ENCODE measurements at places on chromosomes 4 and X. TPM values are rescaled to one million over a fixed set of nuclear protein-coding genes. Genes with fewer than 3 reads are reported as not detected.

DNA sequence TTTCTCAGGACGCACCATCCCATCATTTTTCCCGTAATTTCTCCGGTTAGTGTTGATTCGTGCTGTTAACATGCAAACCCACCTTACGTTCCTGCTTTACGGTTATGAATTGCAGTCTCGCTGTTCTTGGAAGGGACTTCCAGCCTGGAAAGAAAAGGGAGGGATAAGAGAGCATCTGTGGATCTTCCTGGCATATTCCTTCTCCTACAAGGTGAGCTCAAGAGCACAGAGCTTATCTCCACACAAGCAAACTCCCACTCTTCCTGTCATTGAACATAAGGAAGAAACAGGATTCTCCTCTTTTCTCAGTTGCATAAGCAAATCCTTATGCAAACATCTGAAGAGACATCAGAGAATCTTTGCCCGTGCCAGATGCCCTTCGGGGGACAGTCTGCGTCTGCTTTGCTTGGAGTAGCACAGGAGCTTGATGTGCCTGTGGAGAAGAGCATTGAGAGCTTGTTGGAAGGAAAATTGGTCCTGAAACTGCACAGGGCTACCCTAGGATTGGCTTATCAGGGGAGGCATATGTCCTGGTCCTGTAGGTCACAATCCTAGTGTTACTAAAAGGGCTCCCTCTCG is 127.0 kb downstream of the ASMT start:
- DNase-seq: no peak

GRCh38 chr4:170242471-170242870 is 152.7 kb upstream of the AADAT start:
- DNase-seq: no peak

The DSPP gene
- total RNA-seq: not detected

DNA sequence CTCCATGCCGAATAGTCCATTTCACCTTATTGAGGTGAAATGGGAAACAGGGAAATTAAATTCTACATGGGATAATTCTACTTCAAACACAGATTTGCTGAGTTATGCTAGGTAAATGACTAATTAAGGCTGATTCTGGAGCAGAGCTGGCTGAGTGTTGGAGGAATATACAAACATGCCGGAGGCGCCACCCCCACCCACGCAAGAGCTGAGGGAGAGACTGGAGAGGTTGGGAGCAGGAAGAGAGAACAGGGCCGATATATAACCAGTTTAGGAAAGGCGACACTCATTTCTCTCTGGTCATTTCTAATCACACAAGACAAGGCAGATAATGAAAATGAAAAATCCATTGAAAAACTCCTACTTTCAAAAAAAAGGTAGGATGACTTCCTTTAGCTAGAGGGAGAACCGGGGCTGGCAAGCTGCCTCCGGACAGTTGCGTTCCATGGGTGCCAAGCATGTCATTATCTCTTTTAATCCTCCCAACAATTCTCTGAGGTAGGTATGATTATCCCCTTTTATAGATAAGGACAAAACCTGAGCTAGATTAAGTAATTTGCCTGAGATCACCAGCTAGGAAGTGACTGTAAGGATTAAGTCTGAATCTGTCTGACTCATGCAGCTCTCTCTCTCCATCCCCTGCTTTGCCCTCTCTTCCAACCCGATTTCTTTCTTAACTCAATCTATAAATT is 27.6 kb upstream of the CFAP299 start:
- no peak for DNase-seq

The VCX3B gene
- not detected for total RNA-seq

GRCh38 chrX:141960578-141960977 is 56.9 kb downstream of the MAGEC1 start:
- DNase-seq: no peak

- DNase-seq: no peak
Observed at GRCh38 chr4:82097504-82097903, 276.3 kb downstream of the HNRNPD start.

GRCh38 chrX:153727123-153727931 is 2.7 kb downstream of the ABCD1 start:
- DNase-seq: peak; percentile 11

GRCh38 chr4:137661693-137662092 is 129.4 kb upstream of the PCDH18 start:
- no peak for DNase-seq

The C4orf36 gene
- total RNA-seq: 2.0 TPM

DNA sequence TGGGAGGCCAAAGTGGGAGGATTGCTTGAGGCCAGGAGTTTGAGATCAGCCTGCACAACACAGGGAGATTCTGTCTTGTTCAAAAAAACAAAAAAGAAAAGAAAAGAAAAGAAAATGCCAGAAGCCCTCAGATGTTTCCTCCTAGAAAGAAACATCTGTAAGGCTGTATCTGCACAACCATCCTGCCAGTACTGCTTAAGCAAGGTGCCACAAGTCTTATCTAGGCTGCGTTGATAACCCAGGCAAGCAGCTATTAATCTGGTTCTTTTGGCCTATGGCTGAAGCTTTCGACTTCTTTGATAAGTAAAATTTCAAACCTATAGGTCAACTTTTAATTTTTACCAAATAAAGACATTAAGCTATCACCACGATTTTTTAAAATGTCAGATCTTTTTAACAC is 3.1 kb downstream of the COX18 start:
- no peak for DNase-seq

GRCh38 chr4:109183931-109184490 is 118.4 kb downstream of the COL25A1 start:
- peak; percentile 70 for DNase-seq

The ADH1B gene
- total RNA-seq: 364 TPM

The CYTL1 gene
- 0.40 TPM for total RNA-seq

DNA sequence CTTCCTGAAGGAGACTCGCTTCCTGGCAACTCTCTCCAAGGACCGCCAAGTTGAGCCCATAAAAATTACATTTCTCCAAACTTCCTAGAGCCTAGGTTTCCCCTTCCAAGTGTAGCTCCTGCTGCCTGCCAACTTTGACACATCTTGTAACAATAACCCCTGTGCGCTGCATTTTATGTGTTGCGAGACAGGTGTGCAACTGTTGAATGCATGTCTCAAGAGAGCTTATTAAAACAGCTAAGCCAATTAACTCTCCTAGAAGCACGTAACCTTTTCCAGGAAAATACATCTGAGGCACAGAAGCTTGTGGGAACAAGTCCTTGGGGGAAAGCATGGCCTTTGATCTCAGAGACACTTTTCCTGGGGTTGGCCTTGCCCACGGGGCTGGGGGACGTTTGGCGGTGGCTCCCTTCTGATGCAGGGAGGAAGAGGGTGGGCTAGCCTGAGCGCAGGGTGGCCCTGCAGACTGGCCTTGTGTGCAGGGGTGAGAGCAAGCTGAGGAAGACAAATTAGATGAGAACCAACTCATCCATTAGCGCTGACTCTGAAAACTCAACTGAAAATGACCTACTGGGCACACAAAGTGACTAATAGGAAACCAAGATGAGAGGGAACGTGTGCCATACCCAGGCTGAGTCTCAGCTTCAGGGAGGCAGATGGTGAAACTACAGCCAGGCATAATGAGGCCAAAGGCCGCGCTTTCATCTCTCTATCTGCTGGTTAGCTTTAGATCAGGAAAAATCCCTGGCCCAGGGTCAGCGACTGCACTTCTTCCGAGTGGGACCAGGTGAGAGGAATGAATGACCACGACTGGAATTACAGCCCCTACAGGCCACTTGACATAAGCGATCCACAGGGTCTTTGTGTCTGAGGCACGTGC is 75.3 kb downstream of the ENPP6 start:
- no peak for DNase-seq

The ARHGEF38 gene
- 22.8 TPM for total RNA-seq

- DNase-seq: peak; percentile 94
Observed at GRCh38 chr4:178347111-178347510, 904.9 kb upstream of the AGA start.

The STATH gene
- not detected for total RNA-seq

DNA sequence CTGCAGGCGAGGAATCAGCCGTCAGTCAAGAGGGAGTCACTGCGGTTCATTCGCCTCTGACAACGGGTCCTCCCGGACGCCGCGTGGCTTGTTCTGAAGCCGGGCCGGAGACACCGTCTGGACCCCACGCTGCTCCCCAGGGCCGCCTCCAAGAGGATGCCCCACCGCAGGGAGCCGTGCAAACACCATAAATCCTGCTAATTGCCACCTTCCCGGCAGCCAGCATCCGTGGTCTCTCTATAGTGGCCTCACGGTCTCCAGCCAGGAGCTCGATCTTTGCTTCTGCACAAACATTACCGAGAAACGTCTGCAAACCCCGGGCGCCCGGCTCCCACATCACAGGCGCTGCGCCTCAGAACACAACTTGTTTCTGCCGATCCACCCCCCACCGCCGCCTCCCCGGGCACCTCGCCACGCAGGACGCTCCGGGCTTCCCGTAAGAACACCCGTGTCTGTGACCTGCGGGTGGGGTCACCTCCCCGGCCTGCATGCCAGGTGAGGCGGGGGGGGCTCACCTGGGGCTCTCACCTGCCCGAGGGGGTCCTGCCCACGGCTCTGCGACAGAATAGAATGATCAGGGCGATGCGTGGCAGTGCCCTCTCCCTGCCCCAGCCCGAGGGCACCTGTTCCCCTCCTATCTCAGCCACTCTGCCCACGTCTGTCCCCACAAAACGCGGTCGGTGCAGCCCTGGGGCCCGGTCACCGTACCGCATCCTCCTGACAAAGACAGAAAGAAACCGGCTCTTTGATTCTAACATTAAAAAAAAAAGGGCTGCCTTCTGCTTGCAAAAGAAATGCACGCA is 32.4 kb upstream of the PPP2R3B start:
- DNase-seq: no peak

DNA sequence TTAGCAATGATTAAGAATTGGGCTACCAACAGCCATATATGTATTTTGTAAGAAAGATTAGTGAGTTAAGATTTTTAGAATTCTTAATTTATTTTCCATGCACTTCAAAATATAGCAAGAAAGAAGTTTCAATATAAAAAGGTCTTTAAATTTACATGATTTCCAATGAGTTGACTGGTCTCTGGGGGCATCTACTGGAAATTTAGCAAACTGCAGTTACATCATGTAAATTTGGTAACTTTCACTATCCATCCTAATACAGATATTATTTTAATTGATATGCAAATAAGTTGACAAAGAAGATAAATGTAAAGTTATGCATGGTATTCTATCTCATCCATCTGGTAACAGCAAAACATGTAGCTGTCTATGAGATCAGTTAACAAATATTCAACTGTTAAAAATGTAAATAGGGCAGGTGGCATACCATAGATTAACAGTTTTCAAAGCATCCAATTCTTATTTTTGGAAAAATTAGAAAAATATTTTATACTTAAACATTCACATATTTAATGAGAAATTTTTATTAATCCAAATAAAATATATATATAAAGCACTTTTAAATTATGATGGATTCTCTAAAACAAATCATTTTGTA is 29.1 kb downstream of the TTC29 start:
- DNase-seq: peak; percentile 67

The IL15 gene
- total RNA-seq: 5.6 TPM

- DNase-seq: no peak
Observed at GRCh38 chrX:14300376-14300775, 229.0 kb upstream of the GLRA2 start.

The RHOXF2B gene
- total RNA-seq: 0.12 TPM

The CDX4 gene
- not detected for total RNA-seq

The USP17L13 gene
- not detected for total RNA-seq

DNA sequence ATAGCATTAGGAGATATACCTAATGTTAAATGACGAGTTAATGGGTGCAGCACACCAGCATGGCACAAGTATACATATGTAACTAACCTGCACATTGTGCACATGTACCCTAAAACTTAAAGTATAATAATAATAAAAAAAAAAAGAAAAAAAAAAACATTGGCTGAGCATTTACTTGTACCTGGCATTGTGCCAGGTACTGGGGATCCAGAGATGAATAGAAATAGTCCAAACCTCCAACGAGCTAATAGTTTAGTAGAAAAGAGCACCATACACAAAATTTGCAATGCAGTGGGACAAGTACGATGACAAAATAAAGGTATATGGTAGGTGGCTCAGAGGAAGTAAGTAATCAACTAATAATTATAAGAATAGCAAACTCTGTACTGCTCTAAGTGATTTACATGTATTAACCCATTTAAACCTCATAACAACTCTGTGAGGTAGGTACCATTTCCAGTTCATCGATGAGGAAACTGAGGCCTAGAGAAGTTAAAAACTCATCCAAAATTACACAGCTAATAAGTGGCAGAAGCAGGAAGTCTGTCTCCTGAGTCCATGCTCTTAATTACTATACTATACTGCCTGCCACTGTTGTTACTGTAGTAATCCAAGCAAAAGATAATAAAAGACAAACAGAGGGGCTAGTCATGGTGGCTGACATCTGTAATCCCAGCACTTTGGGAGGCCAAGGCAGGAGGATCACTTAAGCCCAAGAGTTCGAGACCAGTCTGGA is 319.3 kb downstream of the OPHN1 start:
- DNase-seq: no peak

The ADRA2C gene
- total RNA-seq: 5.4 TPM

DNA sequence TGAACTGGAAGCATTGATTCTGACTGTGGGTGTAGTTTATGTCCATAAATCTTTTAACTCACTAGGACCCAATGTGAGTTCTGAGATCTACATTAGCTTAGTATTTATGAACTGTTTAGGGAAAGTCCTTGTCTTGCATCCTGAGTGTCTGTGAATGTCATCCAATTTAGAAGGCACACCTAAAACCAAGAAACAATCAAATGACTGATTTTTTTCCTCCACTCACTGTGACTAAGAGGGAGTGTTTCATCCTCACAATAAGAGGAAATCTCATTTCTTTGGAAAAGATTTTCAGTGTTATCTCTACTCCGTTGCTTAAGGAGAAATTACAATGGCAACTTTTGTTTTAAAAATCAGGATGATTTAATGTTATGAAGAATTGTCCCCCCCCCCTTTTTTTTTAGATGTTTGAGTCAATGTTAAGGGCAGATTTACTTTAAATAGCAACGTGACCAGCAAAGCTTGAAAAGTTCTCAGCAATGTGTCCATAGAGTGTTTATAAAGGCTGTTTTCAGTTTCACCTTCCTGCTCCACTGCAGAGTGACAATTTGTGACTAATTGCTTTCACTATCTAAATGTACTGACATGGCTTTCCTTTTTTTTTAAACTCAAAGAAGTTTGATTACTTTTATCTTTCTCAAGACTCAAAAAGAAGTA is 173.0 kb downstream of the SPCS3 start:
- DNase-seq: peak; percentile 19

DNA sequence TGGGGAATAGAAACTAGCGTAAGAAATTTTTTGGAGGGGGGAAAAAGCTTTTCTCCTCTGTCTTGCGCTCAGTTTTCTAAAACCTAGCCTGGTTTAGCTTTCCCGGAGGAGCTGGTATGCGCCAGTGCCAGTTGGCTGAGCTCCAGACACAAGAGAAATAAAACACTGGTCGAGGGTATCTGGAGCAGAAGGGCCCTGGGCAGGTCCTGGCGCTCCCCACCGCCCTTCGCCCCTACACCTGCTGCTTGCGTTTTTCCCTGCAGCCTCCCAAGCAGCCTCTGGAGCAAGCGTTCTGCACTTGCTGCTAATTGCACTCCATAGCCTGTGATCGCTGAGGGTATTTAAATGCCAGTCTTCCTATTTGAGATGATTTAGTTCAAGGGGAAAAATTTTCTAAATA is 816 bp downstream of the EREG start:
- peak; percentile 31 for DNase-seq

DNA sequence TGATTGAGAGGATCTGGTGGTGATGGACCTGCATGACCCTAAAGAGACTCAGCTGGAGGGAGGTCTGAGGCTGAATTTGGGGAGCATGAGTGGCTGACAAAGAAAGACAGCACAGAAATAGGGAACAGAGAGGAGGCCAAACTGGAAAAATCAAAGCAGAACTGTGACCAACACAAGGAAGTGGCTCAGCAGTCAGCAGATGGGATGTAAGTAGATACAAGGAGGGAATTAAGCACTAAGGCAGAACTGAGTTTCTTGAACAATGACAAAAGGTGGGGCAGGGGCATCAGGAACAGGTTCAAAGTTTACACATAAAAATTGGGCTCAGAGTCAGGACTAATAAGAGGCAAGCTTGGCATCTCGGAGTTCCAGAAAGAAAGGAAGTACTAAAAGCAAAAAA is 144.3 kb upstream of the KLF3 start:
- no peak for DNase-seq
